ENCODE measurements at places on chromosomes 1 and 21.

DNA sequence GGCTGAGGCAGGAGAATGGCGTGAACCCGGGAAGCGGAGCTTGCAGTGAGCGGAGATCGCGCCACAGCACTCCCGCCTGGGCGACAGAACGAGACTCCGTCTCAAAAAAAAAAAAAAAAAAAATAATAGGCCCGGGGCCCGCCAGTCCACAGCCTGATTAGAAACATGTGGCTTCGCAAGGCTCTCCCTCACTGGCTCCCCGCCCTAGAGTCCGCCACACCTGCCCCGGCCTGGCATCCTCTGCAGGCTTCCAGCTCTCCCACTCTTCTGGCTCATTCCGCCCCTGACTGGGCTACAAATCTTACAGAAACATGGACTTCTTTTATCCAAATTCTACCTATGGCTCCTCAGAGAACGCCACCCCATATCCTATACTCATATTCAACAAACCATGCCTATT lies 32.4 kb downstream of the PGBD5 start:
- ATAC-seq = no peak

DNA sequence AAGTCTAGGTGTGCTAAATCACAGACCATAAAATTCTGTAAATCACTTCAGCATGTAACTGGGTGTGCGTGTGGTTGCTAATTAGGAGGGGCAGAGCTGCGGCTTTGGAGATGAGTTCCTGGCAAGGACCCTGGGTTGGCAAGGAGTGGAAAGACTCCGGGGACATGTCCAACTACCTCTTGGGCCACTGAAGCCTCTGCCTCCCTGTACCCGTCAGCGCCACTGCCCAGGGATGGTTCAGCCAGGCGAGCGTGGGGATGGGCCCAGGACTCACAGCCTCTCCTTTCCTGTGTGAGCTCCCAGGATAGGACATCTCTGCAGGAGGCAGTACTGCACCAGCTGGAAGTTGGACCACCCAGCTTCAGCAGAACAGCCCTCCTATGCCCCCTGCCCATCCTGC lies 386.4 kb upstream of the VAMP3 start:
- no peak for ATAC-seq

- no peak for ATAC-seq
Observed at GRCh38 chr1:30818568-30819243, 61.1 kb upstream of the LAPTM5 start.

DNA sequence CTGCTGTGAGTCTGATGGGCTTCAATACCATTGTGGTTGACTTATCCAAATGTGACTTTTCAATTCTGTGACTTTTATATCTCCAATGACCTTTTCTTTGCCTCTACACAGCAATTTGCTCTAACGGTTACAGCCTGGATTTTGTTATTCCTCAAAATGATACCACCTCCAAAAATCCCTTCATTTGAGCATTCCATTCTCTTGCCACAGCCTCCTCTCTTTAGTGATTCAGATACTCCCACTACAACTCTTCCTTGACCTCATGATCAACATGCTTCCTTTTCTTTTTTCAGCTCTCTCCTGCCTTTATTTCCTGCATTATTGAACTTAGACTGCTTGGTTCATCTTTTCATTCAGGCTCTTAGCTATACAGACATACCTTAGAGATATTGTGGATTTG lies 16.6 kb upstream of the IL19 start:
- no peak for ATAC-seq

GRCh38 chr1:175737451-175737850 lies 5.9 kb downstream of the TNR start:
- ATAC-seq = no peak

DNA sequence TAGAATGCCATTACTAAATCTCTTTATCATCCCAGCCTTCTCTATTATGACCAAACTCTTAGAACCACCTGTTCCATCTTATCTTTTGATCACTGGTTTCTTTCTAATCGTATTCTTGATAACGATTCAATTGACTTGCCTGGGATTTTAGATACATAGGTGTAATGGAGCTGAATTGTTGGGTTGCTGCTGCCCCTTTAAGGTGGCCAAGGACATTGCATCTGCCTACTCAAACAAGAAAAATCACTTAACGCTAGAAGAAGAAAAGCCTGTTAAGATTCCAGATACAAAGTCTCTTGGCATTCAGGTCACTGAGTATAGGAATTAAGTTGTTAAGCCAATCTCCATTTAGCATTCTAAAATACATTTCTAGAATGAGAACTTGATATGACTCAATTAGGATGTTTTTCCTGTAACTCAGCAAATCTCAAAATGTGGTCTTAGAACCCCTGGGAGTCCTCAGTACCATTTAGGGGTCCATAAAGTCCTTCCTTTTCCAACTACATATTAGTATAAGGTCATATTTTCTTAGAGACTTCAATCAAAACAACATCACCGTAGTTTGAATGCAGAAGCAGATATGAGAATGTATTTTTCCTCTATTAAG lies 12.4 kb downstream of the NEXN start:
- ATAC-seq = no peak

GRCh38 chr1:212677573-212677972 lies 22.1 kb downstream of the BATF3 start:
- ATAC-seq = no peak

- ATAC-seq = no peak
Observed at GRCh38 chr1:195053478-195053877, 1554.8 kb downstream of the KCNT2 start.

GRCh38 chr1:94553323-94553730 lies 11.8 kb upstream of the F3 start:
- no peak for ATAC-seq

- no peak for ATAC-seq
Observed at GRCh38 chr21:14838400-14838799, 226.4 kb downstream of the NRIP1 start.

GRCh38 chr1:928825-929661 lies 5.3 kb downstream of the SAMD11 start:
- ATAC-seq = no peak

GRCh38 chr21:17610911-17611310 lies 1.8 kb downstream of the BTG3 start:
- no peak for ATAC-seq

DNA sequence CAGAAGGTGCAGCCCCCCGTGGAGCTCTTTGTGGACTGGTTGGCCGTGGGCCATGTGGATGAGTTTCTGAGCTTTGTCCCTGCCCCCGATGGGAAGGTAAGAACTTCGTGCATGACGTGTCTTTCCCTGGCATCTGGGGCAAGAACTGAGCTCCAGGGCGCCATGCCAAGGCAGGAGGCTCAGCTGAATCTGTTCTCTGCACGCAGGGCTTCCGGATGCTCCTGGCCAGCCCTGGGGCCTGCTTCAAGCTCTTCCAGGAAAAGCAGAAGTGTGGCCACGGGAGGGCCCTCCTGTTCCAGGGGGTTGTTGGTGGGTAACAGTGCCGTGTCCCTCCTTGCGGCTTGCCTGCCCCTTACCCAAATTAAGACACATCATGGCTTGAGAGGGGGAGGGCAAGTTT lies 27.7 kb downstream of the PADI3 start:
- no peak for ATAC-seq

GRCh38 chr1:204968135-204968534 lies 74.9 kb upstream of the CNTN2 start:
- ATAC-seq = no peak

DNA sequence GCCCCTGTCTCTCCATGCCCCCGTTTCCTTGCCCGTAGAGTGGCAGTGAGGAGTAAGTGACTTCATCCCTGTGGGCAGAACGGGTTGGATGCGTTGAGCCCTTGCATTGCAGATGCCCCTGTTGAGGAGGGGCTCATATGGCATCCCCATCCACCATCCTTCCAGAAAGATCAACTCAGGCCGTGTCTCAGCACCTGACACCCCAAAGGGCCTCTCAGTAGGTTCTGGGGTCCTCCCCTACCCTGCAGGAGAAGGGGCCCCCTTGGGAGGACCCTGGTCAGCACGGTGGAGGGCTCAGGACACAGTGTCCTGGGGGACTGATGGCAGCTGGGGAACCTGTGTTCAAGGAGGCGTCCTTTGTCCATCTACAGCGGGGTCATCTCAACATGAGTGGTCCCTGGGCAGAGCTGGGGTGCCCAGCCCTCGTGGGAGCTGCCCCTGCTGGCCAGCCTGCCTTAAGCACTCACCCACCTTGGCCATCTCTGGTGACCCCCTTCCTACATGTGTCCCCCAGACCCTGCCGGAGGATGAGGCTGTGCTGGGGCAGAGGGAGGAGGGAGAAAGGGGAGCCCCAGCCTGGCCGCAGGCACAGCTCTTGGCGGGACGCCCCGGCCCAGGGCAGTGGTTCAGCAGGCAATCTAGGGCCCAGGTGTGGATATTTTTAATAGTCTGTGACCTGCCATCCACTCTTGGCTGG lies 48.2 kb upstream of the ACTRT2 start:
- no peak for ATAC-seq
